Right lung (tissue), 10 donors: ENCODE measurements at places on chromosomes 7 and 10.
A peak's percentile ranks its signal among the peaks of the same experiment; 100 is the strongest.

DNA sequence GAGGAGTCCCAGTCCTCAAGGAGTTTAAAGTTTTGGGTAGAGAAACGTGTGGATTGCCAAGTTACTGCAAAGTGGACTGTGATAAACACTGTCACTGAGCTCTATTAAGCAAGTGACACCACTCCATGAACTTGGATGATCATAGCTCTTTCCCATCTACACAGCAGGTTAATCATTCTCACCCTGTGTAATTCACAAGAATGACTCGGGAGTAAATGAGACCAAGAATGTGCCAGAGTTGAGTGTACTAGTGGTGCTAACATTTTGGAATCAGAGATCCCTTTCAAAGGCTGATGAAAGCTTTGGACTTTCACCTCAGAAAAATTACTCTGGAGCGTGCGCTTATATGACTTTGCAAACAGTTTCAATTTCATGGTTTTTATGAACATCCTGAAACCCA is 80.8 kb downstream of the RBM20 start:
- DNase-seq, result no peak

DNA sequence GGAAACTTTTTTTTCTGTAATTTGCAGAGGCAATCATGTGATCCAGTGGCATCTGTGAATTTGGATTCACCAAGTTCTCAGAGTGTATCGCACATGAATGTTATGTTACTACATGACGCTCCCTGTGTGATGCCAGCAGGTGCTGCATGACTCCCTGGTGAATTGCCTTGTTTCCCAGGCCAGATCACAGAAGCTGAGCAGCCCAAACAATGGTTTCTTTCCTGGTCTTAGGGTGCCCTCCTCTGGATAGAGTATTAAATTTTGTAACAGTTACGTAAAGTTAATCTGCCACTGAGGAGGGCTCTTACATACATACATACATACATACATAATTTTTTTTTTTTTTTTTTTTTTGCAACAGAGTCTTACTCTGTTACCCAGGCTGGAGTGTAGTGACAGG is 3.6 kb downstream of the ZSCAN21 start:
- peak; percentile 61 for DNase-seq

GRCh38 chr10:131188494-131188893 is 123.0 kb downstream of the TCERG1L start:
- no peak for DNase-seq

- DNase-seq, result no peak
Observed at GRCh38 chr7:47663213-47663612, 81.3 kb upstream of the TNS3 start.

DNA sequence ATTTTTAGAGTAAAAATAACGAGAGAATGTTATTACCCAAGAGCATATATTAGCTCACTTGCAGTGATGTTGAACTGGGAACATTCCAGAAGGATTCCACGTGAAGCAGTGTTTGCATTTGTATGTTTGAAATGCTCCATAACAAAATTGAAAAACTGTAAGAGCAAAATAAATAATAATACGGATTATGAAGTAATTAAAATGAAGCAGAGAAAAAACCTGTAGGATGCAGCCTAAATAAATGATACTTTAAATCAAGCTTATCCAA is 203.3 kb downstream of the BAMBI start:
- DNase-seq, result no peak

- no peak for DNase-seq
Observed at GRCh38 chr10:61050120-61050745, 106.2 kb upstream of the RHOBTB1 start.

GRCh38 chr7:29105752-29106668 is 40.3 kb downstream of the CPVL start:
- peak; percentile 80 for DNase-seq

DNA sequence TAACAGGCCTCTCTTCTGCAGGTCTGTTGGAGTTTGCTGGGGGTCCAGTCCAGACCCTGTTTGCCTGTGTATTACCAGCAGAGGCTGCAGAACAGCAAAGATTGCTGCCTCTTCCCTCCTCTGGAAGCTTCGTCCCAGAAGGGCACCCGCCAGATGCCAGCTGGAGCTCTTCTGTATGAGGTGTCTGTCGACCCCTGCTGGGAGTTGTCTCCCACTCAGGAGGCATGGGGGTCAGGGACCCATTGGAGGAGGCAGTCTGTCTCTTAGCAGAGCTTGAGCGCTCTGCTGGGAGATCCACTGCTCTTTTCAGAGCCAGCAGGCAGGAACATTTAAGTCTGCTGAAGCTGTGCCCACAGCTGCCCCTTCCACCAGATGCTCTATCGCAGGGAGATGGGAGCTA is 361.1 kb upstream of the NRP1 start:
- no peak for DNase-seq

- no peak for DNase-seq
Observed at GRCh38 chr10:133010095-133010842, 67.9 kb upstream of the CFAP46 start.

DNA sequence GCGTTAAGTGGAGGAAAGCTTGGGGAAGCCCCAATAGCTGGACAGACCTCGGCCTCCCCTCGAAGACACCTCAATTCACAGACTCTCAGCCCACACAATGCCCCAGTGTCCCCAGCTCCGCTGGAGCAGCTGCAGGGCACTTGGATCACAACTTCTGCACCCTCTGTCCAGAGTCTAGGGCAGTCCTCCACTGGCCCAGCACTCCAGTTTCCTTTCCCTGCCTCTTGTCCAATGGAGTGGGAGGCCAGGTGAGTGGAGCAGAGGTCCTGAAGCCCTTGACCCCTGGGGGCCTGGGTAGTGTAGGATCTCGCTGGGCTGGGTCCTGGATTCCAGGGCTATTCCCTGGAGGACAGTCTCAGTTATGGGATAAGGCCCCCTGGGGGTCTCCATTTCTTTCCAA is 11.9 kb downstream of the SFRP5 start:
- no peak for DNase-seq

GRCh38 chr10:43091846-43092245 is 15.0 kb downstream of the RET start:
- DNase-seq, result no peak

- no peak for DNase-seq
Observed at GRCh38 chr7:148630078-148630477, 39.5 kb downstream of the C7orf33 start.

DNA sequence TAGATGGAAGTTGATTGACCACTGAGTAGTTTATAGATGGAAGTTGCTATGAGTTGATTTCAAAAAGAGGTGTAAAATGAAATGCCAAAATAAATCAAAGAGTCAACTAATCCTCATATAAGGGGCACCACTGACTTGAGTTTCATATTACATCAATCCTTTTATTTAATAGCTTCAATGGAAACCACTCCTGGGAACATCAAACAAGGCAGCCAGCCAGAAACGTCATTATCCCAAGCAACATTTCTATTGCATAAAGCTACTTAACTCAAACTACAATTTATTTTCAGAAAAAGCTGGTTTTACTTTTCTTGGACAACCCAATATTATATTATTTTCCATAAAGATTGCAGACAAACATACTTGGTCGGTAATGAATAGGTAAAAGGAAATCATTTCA is 162.1 kb downstream of the TSPAN12 start:
- DNase-seq, result no peak

DNA sequence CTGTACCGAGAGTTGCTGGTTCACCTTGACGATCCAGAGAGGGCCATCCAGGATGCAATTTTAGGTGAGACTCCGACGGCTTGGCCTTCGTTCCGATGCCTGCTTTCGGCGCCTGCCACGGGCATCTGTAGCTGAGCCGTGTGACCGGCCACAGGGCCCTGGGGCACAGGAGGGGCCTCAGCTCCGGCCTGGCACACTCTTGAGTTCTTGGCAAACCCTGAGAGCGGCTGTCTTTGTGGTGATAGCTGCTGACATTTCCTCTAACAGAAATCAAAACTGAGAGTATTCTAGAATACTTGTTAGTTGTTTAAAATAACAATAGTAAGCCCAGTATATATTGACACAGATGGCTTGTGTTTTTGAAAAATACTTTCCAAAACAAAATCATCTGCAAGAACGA is 52.2 kb upstream of the SUN1 start:
- no peak for DNase-seq

- DNase-seq, result peak; percentile 80
Observed at GRCh38 chr7:80724249-80724871, 85.9 kb downstream of the CD36 start.

DNA sequence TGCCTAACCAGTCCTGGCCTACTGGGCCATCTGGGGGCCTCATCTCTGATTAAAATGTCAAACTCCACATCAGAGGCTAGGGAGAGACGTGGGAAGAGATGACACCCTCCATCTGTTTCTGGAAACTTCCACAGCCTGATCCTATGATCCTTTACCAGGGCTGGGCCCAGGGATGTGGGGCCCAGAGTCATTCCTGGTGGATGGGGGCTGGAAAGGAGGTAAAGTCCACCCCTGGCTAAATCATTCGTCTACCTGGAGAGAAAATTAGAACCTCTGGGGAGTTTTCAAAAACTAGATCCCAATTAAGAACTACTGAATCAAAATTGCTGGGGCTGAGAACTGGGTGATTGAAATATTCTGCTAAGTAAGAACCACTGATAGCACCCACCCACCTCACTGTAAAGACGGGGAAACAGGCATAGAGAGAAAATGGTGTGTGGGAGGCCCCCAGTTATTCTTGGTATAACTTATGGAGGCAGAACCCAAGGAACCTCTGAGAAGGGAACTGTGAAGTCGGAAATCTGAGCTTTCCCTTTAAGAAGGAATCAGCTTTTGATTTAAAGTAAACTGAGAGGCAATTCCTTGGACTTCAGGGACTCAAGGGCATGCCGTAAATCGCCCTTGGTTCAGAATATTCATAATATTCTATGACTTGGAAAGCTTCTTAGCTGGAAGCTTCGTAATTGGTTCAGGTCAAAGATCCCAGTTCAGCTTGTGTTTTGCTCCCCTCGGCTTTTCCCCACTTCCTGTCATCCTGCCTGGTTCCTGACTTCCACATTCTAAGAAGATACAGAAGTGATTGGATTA is 53.1 kb downstream of the PRKAG2 start:
- DNase-seq, result no peak

GRCh38 chr7:128171-129080 is 63.9 kb upstream of the FAM20C start:
- no peak for DNase-seq

GRCh38 chr7:37694208-37695094 is 10.9 kb downstream of the GPR141 start:
- DNase-seq, result no peak

- DNase-seq, result no peak
Observed at GRCh38 chr10:101487399-101487798, 100.7 kb downstream of the POLL start.

GRCh38 chr10:60731134-60731885 is 47.0 kb upstream of the CDK1 start:
- no peak for DNase-seq

DNA sequence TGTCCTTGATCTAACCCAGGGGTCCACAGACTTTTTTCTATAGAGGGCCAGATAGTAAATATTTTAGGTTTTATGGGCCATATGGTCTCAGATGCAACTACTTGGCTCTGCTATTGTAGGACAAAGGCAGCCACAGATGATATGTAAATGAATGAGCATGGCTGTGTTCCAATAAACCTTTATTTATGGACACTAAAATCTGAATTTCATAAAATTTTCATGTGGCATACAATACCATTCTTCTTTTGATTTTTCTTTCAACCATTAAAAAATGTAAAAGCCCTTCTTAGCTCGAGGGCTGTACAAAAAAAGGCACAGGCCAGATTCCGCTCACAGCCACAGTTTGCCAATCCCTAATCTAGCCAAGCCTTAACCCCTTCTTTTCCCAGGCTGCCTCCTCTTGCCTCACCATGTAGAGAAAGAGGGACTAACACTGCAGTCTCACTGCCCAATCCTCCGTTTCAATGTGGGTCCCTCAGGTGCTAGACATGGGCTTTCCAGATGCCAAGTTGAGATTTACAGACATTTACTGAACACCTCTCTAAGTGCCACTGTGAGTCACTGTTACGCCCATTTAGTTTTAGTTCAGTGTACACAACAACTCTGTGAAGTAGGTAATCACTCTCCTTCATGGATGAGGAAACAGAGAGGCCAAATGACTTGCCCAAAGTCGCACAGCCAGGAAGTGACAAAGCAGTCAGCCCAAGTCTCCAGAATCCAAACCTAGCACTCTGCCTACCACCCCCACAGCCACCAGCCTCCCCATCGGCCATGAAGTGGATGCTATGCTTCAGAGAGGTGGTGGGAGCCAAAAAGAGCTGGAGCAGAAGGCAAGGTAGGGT is 132.6 kb upstream of the PDLIM1 start:
- no peak for DNase-seq

DNA sequence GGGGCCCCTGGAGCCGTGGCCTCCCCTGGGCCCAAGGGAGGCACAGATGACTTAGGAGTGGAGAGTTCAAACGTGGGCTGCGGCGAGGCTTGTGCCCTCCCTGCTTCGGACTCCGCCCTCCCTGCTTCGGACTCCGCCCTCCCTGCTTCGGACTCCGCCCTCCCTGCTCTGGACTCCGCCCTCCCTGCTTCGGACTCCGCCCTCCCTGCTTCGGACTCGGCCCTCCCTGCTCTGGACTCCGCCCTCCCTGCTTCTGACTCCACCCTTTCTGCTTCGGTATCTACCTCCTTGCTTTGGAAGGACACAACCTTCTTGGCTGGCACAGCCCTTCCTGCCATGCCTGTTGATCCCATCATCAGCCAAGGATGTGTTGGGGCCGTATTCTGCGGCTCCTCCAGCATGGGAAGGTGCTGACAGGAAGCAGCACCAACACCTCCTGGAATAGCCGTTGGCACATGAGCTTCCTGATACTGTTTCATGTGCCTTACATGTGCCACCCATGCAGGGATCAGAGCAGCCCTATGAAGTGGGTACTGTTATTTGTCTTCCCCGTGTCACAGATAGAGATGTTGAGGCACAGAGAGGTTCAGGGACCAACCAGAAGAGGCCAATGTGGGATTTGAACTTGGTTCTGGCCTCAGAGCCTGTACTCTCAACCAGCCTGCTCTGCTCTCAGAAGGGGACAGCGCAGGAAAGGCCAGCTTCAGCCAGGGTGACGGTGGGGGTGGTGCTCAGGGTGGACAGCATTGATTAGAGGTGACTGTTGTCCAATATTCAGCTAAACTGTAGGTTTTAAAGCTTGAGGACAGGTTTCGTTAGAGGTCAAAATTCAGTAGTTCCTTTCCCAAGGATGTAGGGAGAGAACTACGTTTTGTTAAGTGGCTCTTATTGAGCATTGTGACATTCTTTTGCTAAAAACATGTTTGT is 114.5 kb downstream of the NKX6-2 start:
- DNase-seq, result no peak
